ENCODE measurements at places on chromosomes 16 and 17.

- no peak for DNase-seq
Observed at GRCh38 chr17:81192386-81193050, 26.5 kb upstream of the AATK start.

DNA sequence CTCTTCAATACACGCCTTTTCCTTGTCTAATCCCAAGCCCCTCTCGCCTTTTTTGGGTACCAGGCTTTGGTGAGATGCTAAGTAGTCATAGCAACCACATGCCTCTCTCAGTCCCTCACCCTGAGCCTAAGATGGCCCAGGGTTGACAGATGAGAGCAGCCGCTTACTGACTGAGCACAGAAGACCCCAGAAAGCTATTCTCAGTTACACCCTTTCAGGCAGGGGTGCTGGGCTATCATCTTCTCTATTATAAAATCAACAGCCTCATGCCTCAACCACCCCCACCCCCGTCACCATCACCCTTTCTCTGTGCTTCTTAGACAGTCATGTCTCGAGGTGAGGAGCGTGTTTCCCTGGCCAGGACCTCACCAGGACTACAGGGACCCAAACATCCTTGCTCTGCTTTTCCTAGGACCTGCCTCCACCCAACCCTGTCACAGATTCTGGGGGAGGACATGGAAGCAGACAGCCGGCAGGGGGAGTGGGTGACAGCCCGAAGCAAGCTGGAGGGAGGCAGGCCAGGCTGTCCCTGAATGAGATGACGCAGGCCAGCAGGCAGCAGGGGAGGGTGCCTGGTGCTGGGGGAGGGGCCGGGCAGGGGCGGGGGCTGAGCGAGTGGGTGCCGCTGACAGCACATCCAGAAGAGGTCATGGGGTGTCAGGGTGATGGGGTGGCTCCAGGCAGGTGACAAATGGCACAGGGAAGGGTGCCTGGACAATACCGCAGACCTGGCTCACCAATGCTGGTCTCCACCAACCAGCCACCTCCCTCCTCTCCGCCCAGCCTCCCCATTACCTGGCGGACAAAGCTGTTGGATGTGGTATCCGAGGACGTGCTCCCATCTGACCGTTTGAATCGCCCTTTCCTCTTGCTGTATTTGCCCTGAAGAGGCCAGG lies 3.1 kb downstream of the CACNB1 start:
- no peak for DNase-seq

DNA sequence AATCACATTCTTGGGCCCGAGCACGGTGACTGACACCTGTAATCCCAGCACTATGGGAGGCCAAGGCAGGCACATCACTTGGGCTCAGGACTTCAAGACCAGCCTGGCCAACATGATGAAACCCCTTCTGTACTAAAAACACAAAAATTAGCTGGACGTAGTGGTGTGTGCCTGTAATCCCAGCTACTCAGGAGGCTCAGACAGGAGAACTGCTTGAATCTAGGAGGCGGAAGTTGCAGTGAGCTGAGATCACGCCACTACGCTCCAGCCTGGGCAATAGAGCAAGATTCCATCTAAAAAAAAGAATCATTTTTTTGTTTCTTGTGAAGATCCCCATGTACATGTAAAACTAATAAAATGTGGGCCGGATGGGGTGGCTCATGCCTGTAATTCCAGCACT lies 53.1 kb upstream of the ATF7IP2 start:
- DNase-seq, result no peak

DNA sequence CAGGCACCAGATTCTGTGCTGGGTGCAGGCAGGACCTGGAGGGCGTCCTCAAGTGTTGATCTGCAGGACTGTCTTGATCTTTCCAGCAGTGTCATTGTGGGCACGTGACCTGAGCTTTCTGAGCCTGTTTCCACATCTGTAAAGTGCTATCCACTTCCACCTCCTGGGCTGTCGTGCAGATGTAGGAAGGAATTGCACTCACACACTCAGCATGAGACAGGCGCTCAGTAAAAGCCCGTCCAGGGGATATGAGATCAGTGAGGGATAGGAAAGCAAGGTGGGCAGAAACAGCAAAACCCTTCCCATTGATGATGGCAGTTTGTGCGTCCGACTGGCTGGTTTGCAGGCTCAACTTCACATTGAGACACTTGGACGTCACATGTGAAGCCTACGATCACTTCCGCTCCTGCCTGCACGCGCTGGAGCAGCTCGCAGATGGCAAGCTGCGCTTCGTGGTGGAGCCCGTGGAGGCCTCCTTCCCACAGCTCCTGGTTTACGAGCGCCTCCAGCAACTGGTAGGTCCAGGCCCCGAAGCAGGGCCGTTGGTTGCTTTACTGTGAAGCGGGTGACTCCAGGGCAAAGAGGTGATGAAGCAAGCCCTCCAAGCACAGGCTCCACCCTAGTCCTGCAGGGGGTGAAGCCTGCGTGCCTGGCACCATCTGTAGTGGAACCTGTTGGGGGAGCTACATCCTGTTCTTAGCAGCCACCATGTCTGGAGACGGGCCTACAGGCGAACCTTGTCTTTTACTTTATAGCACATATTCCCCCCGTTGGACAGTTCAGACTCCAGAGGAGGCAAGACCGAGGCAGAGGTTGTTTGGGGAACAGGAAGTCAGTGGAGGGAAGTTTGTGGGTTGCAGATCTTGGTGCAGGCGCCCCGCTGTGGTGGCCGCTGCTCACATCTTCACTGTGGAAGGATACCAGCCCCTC lies 23.0 kb downstream of the METTL22 start:
- no peak for DNase-seq

DNA sequence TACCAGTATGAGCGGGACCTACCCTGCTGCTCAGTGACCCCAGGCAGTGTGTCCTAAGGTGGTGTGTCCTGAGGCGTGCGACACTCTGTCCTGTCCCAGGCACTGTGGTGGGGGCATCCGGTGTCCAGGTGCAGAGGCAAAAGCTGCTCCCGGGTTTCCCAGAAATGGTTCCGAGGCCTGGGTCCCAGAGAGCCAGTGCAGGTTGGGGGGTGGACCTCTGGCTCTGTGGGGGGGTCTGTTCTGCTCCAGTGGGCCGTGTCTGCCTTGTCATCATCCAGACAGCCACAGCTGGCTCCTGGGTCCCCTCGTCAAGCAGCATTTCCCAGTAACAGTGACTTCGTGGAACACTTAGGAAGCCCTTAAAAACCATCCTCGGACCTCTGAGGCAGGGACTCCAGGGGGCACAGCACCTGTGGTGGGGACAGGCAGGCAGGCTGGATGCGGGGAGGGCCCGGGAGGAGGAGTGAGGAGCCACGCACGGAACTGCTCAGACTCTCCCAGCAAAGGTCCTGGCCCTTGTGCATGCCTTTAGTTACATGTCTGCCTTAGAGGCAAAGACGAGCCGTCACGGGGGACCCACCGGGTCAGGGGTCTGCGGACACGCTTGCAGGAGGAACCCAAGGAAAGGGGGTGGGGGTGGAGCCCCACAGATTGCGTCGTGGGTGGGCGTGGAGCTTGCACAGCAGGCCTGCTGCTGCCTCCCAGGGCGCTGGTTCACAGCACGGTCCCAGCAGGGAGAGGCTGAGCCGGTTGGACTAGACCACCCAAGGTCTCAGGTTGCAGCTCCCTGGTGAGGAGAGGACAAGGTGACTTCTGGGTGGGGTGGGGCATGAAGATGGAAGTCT lies 5.6 kb downstream of the SLC16A3 start:
- no peak for DNase-seq

- DNase-seq, result no peak
Observed at GRCh38 chr16:6019490-6019991, 921.9 kb upstream of the EEF2KMT start.

GRCh38 chr16:88596483-88596882 lies 26.3 kb downstream of the ZC3H18 start:
- no peak for DNase-seq

DNA sequence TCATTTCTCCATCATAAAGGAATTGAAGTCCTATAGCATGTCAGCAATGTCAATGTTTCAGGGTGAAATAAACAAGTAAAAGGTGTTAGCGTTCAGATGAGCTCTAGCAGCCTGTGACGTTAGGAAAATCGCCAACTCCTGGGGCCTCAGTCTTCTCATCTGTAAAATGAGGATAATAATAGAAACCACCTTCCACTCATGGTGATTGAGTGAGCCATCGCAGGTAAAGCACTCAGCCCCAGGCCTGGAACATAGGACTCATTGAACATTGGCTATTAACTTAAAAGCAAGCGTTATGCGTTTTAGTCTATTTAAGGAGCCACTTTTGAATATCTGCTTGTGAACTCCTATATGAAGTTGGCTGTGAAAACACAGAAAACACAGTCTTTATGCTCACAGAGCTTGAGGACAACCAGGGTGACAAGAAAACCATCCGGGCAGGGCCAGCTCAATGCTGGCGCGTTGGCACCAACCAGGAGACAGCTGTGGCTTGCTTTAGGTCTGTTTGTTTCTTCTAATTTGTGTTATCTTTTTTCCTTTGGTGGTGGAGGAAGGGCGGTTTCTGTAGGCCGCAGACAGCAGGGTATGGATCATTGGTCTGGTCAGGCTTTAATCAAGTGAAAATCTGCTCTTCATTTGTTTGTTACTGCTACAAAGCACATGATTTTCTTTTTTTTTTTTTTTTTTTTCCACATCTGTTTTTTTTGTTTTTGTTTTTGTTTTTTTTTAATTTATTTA lies 35.7 kb upstream of the MED9 start:
- DNase-seq, result no peak

GRCh38 chr16:72951916-72952315 lies 96.0 kb downstream of the ZFHX3 start:
- no peak for DNase-seq

DNA sequence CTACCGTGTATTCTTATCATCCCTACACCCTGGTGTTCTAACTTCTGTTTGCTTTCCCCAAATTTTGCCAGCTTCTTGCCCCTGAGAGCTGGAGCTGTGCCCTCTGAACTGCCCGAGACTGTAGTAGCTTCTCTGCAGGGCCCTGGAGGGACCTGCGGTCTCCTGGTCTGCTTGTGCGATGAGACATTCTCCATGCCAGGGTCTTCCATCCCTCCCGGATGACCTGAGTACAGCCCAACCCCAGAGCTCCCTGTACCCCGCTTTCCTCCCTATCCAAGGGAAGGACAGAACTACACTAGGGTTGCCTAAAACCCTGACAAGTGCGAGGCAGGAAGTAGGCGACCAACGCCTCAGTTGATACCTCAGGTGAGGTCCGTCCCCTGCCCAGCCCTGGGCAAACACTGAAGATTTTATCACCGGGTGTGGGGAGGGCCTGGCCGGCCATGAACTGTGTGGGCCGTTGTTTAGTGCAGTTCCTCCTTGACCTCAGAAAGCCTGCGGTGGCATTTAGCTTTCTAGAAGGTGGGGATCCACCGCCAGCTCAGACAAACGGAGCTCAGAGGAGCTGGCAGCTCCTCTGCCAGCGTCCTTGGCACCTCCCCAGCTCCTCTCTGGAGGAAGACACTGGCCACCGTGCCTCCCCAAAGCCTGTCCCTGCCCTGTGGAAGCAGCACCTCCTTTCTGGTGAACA lies 13.7 kb downstream of the CANT1 start:
- no peak for DNase-seq

DNA sequence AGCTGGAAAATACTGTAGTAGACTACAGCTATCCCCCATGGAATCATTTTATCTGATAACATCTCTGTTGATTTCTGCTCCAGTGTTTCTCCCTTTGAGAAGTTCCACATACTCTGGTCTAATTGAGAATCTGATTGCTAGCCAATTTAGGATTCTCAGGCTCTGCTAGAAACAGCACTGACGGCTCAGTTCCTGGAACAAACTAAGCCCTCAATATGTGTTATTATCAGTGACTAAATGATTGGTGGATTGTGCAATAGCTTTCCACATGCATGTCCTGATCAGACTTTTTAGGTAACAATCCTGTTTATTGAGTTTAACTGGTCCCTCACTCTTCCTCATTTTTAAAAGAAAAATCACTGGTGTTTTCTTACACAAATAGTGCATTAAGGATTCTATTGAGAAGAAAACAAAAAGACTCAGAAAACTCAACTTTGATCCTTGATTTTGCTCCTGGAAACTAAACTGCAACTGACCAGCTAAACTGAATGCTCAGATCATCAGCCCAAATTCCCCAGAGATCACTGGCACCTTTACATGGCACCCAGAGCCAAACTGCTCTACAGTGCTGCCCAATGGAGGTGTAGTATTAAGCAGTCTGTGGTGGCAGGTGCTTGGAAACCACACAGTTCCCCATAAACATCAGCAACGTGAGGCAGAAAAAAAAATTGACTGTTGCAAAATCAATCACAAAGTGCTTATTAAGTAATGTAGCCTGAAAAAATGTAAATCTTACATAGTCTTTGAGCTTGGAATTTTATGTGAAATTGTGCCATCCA lies 423.7 kb downstream of the TOX3 start:
- DNase-seq, result no peak

- no peak for DNase-seq
Observed at GRCh38 chr17:59027750-59028149, 78.9 kb downstream of the TRIM37 start.

- no peak for DNase-seq
Observed at GRCh38 chr17:70139449-70139993, 29.8 kb upstream of the KCNJ2 start.

DNA sequence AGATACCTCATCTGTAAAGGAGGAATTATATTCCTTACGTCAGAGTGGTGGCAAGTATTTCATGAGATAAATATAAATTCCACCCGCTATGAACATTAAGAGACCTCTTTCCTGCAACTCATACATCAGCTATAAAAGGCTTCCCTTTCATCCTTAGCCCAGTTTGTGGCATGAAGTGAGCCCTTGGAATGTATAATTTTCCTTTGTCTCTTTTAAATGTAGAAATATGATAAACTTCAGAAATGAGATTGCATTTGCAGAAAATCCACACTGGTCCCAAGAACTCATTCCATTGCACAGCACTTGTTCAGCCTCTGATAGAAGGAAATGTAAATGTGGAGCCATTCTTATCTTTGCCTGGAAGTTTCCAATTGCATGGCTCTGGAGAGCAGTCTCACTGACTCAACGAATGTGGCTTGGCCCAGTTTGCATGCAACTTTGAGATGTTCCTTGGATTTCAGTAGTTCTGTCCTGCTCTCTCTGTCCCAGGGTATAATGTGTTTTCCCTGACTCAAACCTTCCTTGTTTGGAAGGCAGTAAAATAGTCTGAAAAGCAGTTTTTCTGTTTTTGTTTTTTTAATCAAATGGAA lies 746.4 kb downstream of the CDH11 start:
- no peak for DNase-seq

- no peak for DNase-seq
Observed at GRCh38 chr17:50196826-50197225, 4.6 kb downstream of the COL1A1 start.

Data from NCI-H187 treated with DMSO at 0.1 percent for 48 hours (cell line).